Hepatocyte (in vitro differentiated cells): ENCODE measurements at places on chromosomes 16 and 17. TPM values are rescaled to one million over a fixed set of nuclear protein-coding genes. Genes with fewer than 3 reads are reported as not detected.

GRCh38 chr16:55655897-55656681 lies at the start of gene SLC6A2:
TSS of gene SLC6A2 (plus strand) at chr16:55655988. CDS start at chr16:55656695, 707 bp downstream.
- peak; percentile 27 for DNase-seq

DNA sequence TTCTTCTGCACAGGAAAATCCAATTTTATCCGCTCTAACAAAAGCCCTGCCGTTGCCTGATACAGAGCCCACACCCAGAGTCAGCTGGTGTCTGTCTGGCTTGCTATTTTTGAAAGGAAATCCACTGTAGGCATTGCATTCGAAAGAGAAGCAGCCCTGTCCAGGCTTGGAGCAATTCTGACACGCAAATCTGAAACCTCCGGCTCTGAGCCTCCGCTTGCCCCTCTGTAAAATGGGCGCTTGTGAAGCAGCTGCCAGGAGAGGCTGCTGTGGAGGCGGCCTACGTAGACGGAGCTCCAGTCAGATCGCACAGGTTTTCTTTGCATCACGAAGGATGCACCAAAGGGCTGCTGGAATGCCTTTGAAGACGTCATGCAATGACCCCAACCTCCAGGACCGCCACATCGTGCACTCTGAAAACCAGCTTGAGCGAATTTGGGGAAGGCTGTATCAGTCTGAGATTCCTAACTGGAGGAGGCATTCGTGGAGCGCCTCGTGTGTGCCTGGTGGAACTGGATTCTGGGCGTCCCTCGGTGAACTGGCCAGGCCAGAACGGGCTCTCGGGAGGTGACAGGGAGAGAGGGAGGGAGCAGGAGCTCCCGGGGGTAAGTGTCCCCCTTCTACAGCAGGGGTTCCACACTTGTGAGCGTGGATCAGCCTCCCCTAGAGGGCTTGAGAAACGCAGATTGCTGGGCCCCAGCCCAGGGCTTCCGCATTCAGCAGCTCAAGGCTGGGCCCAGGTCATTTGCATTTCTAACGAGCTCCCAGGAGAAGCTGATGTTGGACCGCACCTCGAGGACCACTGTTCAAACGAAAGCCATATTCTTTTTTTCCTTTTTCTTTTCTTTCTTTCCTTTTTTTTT lies 215.5 kb downstream of the MRTFB start:
- DNase-seq = peak; percentile 51

DNA sequence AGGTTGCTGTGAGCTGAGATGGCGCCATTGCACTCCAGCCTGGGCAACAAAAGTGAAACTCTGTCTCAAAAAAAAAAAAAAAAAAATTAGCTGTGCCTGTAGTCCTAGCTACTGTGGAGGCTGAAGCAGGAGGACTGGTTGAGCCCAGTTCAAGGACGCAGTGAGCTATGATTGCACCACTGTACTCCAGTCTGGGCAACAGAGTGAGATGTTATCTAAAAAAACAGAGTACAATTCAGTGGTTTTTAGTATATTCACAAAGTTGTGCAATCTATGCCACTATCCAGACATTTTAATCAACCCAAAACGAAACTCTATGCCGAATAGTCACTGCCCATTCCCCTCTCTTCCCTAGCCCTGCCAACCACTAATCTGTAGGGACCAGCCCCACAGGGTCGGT lies 25.1 kb downstream of the C16orf54 start:
- no peak for DNase-seq

- DNase-seq = no peak
Measured at GRCh38 chr17:45332989-45333701, 16.3 kb upstream of the MAP3K14 start.

DNA sequence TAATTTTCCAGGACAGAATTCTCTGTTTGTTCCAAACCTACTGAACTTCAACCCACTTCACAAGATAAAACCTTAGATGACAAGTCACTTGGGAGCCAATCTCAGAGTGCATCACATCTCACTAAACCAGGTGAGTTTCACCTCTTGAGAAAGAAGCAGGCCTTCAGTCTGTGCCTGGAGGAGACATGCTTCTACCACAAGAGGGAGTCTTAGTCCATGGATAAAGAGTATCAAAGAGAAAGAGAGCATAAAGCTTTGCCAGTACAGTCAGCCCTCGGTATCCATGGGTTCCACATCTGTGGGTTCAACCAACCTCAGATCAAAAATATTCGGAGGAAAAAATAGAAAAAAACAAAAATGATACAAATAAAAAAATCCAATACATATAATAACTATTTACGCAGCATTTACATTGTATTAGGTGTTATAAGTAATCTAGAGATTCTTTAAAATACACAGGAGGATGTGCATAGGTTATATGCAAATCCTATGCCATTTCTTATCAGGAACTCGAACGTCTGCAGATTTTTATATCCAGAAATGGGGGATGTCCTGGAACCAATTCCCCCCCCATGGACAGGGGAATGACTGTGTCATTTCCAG lies 37.7 kb downstream of the DUSP14 start:
- DNase-seq = peak; percentile 72

GRCh38 chr17:80793421-80793820 lies 198.2 kb upstream of the CHMP6 start:
- no peak for DNase-seq

GRCh38 chr17:30292286-30292858 lies 628 bp upstream of the BLMH start:
- DNase-seq = no peak

GRCh38 chr17:56367366-56367765 lies 214.1 kb downstream of the ANKFN1 start:
- no peak for DNase-seq

DNA sequence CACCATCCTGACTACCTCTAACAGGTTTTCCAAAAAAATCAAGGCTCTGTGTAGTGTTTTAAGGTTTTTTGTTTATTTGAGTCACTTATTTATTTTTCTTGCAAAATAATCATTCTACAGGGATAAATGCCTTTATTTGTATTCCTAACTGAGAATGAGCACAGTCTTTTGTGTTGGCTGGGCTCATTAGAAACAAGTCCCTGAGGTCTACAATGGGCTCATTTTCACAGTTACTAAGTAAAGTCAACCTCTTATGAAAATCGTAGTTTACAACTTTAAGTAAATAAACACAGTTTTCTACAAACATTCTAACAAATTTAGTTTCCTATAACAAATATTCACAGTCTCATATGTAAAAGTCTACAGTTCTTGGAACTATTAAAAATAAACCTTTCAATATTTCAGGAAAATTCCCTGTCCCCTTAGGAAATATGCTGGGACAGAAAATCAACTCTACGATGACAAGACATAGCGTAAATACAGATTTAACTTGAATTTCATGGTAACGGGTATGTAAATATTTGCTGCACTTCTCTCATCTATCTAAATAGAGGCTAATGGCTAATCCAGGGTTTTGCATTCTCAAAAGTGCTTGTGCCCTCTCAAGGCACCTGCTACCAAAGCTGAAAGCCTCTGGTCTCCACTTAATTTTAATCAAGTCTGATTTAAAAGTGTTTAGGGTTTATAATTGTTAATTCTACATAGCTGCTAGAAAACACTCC lies 31.5 kb upstream of the CDH5 start:
- DNase-seq = no peak

DNA sequence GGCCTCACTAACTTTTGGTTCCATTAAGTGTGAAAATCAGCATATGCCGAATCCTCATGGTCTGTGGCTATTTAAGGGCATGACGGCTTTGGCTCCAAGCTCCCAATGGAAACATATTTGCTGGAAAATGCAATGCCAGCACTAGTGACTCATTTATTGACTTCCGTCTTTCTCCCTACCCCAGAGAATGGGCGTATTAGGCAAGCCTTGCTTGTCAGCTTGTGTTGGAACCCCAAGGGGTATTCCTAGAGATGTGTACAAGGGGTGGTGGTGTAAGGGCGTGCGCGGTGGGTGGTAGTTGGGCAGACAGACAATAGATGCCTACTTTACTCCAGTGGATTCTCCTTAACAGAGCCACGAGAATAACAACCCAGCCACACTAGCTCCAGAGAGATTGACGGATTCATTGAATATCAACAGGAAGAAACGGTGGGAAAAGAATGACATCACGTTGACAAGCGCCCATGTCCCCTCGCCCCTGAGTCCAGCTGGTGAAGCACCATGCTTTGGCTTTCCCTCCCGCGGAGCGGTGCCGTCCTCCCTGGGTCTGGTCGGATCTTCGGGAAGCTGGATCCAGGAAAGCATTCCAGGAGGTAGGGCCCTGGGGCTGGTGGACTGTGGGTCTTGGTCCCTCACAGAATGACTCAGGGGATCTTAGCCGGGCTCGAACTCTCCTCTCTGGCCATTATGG lies 10.3 kb downstream of the CD300LB start:
- no peak for DNase-seq

- no peak for DNase-seq
Measured at GRCh38 chr17:61408151-61409041, 8.8 kb downstream of the TBX2 start.

DNA sequence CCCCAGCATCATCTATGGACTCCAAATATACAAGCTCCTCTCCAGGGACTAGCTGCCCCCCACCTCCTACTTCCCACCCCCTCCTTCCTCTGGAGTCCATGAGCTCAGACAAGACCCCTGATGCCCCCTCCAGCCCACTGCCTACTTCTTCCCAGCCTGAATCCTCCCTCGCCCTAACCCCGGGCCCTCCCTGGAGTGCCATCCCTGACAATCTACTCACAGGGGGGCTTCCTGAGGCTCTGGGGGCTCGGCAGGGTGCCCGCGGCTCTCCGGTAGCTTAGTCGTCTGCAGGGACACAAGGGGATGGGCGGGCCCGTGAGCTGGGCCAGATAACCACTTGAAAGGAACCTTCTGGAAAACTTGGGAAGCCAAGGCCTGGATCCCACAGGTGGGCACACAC lies 15.1 kb downstream of the MPP3 start:
- DNase-seq = no peak

GRCh38 chr17:69361156-69361555 lies 34.2 kb upstream of the ABCA5 start:
- DNase-seq = no peak

DNA sequence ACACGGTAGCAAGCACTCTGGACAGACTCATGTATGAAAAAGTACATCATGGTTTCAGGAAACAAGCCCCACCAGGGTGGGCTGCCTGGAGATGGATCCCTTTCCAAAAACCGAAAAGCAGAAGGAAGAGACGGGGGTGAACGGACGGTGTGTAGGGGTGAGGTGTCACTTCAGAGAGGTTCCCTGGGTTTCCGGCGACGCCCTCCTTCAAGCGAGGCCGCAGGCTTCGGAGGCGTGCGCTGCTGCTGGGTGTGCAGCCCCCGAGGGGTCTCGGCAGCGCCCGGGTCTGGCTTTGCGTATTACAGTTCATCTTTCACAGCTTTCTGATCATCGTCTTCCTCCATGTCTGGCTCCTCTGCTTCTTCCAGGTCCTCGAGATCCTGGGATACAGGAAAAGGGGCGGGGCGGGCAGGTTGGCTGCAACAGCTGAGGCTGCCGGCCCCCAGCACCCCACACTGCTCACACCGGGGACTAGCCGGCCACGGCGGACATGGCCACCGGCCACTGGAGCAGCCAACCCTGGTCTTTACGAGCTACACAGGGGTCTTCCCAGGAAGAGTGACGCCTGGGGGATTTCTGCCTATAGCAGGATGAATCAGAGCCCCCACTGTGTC lies 9.0 kb upstream of the PPP1R27 start:
- DNase-seq = no peak

DNA sequence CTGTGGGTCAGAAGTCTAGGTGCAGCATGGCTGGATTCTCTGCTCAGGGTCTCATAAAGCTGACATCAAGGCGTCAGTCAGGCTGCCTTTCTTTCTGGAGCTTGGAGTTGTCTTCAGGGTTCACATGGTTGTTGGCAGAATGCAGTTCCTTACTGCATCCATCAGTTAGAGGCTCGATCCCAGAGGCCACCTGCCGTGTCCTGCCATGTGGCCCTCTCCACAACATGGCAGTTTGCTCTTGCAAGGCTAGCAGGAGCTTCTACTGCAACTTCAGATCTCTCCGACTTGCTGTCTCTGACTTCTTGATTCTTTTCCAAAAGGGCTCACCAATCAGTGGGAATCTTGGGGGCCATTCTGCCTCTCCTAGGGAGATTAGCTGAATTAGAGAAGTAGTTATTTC lies 11.9 kb downstream of the PITPNC1 start:
- DNase-seq = no peak

DNA sequence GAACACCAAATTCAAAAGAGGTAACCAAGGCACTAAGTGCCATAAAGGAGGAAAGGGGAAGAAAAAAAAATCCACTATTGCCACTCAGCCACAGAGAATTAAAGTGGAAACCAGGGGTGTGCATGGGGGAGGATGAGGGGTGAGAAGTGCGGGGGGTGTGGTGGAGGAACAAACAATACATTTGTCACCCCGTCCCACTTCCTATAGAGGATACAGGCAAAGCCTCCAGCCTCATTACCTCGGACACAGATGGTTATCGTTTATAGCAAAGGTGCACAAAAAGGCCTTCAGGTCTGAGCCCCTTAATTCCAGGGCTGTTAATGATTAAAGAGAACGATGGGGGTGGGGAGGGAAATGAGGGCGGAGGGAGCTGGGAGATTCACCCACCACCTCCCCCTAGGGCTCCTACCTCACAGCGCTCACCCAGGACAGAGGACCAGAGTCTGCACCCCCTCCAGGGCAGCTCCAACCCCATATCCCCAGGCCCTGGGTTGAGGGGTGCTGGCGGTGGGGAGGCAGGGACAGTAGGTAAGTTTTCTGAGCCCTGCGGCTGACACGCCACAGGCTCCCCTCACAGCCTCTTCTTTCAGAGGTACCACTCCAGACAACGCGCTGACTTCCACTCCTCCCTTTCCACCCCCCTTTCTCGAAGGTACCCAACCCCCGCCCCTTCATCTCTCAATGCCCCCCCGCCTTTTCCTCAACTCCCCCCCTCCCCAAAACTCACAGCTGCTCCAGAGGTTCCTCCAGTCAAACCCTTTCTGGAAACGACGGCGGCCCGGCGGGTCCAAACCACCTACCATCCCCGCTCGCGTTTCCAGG lies 470 bp downstream of the DCUN1D3 start:
- DNase-seq = peak; percentile 80

MYH1 gene
- not detected in 2 replicates for polyA plus RNA-seq

ABCC3 gene
- polyA plus RNA-seq = 16.9 and 19.2 TPM in 2 replicates

ELMO3 gene
- 14.5 and 18.3 TPM in 2 replicates for polyA plus RNA-seq

SAMD14 gene
- polyA plus RNA-seq = 3.1 and 4.2 TPM in 2 replicates

C1QTNF8 gene
- polyA plus RNA-seq = 0.10 TPM in 1 of 2 replicates, not detected in the other

DPEP3 gene
- polyA plus RNA-seq = not detected in 2 replicates

TBC1D3L gene
- polyA plus RNA-seq = 20.6 and 31.4 TPM in 2 replicates

NTHL1 gene
- polyA plus RNA-seq = 23.4 and 28.5 TPM in 2 replicates
